ENCODE measurements at places on chromosomes 7 and 10. TPM values are rescaled to one million over a fixed set of nuclear protein-coding genes. Genes with fewer than 3 reads are reported as not detected.
A peak's percentile ranks its signal among the peaks of the same experiment; 100 is the strongest.

- H3K27me3 ChIP-seq: no peaks in the 10 kb centered on the region
- H3K36me3 ChIP-seq: peaks cover 8% of the 10 kb centered on the region
- H3K4me3 ChIP-seq: no peak overlapping the region
- no peak overlapping the region for H3K27ac ChIP-seq
- peaks cover 8% of the 10 kb centered on the region for H3K4me1 ChIP-seq
Measured at GRCh38 chr10:29473087-29473356, 161.7 kb downstream of the SVIL start.

DNA sequence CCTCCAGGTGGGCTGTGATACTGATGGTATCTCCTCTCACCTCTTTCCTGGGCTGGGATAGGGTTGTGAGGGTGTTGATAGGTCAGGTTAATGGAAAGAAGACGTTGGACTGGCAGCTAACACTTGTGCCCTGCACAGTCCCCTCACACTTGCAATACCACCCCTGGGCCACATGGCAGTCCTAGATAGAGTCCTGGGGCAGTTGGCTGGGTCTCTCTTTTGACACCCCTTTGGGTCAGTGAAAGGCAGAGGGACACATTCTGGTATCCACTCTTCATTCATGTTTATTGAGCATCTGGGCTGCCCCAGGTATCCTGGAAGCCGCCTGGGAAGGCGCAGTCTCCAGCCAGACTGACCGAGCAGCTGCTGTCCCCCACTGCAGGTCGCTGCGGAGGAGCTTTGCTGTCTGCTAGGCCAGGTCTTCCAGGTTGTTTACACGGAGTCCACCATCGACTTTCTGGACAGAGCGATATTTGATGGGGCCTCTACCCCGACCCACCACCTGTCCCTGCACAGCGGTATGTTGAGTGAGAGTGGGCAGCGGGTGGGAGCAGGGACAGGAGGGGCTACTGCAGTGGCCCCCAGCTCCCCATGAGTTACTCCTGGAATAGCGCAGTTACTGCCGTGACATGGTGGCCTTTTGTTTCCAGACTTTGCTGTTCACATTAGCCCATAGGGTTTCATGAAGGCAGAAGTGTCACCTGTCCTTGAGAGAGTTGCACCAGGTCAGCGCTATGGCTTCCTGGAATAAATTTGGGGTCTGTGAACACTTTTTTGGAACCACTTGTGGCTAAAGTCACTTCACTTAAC lies 19.1 kb downstream of the NACAD start:
- no peak overlapping the region for H3K4me3 ChIP-seq
- DNase-seq: no peak
- H3K4me1 ChIP-seq: peaks cover 25% of the 10 kb centered on the region
- no peaks in the 10 kb centered on the region for H3K27me3 ChIP-seq
- peak overlapping the region; percentile 34 for H3K27ac ChIP-seq

DNA sequence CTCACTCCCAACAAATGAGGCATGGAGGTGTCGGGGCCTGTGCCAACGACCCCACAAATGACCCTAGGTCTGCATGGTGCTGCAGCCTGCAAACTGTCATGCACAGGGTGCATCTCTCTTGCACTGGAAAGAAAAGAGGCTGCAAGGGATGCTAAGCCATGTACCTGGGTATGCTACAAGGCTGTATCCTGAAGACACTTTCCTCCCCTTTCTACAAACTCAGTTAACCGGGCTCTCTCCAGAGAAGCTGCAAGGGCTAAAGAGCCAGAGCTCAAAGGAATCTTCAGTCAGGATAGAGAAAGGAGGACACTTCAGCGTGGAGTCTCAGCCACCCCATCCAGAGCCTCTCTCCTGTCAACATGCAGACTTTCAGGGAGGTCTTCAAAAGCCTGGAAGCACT lies 449.0 kb downstream of the GRID1 start:
- no peaks in the 10 kb centered on the region for H3K4me1 ChIP-seq
- H3K27me3 ChIP-seq: no peaks in the 10 kb centered on the region
- H3K27ac ChIP-seq: no peak overlapping the region
- H3K4me3 ChIP-seq: no peak overlapping the region

GRCh38 chr10:129659508-129660268 lies 192.6 kb downstream of the MGMT start:
- H3K36me3 ChIP-seq: no peaks in the 10 kb centered on the region
- DNase-seq: no peak
- no peaks in the 10 kb centered on the region for H3K27me3 ChIP-seq

- no peak overlapping the region for H3K4me3 ChIP-seq
- no peak overlapping the region for H3K27ac ChIP-seq
- no peak for DNase-seq
- no peaks in the 10 kb centered on the region for H3K36me3 ChIP-seq
- no peaks in the 10 kb centered on the region for H3K27me3 ChIP-seq
Measured at GRCh38 chr10:36717118-36717517, 408.3 kb upstream of the ANKRD30A start.

DNA sequence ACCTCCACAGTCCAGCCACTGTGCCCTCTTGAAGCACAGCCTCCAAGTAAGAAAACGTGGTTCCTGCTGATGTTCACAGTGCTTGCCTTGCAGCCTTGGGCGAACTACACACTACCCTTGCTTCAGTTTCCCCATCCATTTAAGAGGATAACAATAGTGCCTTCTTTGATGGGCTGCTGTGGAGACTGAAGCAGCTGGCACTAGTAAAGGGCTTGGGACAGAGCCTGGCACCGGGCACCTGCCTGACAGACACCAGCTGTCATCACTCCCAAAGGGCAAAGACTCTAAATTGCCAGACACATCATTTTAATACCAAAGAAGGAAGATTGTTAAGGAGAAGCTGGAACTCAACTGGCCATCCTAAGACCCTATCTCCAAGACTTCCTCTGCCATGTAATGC lies 3.1 kb upstream of the C10orf90 start:
- no peak overlapping the region for H3K4me3 ChIP-seq
- no peaks in the 10 kb centered on the region for H3K4me1 ChIP-seq
- no peak overlapping the region for H3K27ac ChIP-seq
- no peaks in the 10 kb centered on the region for H3K27me3 ChIP-seq
- H3K36me3 ChIP-seq: no peaks in the 10 kb centered on the region
- DNase-seq: no peak

DNA sequence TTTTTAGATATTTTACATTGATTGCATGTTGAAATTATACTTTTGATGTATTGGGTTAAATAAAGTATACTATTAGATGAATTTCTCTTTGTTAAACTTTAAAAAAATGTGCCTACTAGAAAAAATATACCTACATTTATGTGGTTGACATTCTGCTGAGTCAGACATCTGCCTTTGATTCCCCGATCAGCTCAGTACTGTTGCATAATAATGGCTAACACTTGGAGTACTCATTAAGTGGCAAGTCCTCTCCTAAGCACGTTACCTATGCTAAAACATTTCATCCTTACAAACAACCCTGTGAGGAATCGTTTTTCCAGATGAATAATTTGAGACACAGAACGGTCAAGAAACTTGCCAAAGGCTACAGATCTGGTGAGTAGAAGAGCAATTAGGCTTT lies 14.0 kb upstream of the SEM1 start:
- DNase-seq: no peak
- H3K27me3 ChIP-seq: peaks cover 29% of the 10 kb centered on the region
- H3K27ac ChIP-seq: no peak overlapping the region
- no peak overlapping the region for H3K4me3 ChIP-seq
- no peaks in the 10 kb centered on the region for H3K36me3 ChIP-seq

DNA sequence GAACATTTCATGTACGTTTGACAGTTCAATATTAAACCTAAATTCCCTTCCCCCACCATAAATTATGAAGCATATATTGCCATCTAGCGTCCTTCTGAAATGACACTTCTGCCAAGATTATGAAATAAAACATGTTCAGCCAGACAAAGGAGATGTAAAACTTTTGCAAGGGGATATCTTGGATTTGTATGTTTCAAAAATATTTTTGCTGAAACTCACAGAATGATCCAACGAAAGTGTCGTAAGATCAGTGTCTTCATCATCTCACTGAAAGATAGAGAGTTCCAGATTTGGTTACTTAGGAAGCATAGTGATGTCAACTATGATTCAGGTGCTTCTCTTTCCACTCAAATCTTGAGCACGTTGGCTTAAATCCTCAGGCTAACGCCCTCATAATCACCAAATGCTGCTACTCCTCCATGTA lies 904.3 kb downstream of the XPNPEP1 start:
- H3K4me3 ChIP-seq: no peak overlapping the region
- H3K4me1 ChIP-seq: no peaks in the 10 kb centered on the region
- no peaks in the 10 kb centered on the region for H3K36me3 ChIP-seq

DNA sequence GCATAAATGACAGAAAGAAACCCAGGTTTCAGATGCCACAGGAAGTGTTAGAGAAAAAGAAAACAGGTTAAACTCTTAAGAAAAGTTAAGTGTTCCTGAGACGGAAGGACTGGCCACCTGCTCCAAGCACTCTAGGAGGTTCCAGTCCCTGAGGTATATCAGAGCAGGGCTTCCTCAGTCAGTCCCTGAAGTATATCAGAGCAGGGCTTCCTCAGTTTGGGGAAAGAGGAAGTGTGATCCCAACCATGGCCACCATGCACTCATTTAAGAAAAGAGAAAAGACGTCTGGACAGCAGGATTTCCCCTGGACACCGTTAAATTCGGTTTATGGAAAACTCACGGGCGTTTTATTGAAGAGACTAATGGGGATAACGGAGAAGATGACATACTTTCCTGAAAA lies 133.4 kb upstream of the PFKP start:
- no peak for DNase-seq
- H3K27ac ChIP-seq: no peak overlapping the region
- no peak overlapping the region for H3K4me3 ChIP-seq
- H3K4me1 ChIP-seq: no peaks in the 10 kb centered on the region

GRCh38 chr7:72309476-72309875 lies 102.7 kb downstream of the CALN1 start:
- DNase-seq: no peak
- no peak overlapping the region for H3K4me3 ChIP-seq
- H3K36me3 ChIP-seq: no peaks in the 10 kb centered on the region
- no peak overlapping the region for H3K27ac ChIP-seq

- DNase-seq: peak; percentile 80
- peaks cover 67% of the 10 kb centered on the region for H3K4me1 ChIP-seq
- H3K27ac ChIP-seq: peak overlapping the region; percentile 63
- peak overlapping the region; percentile 51 for H3K4me3 ChIP-seq
Measured at GRCh38 chr10:124732931-124733570, 11.1 kb downstream of the FAM53B start.

GRCh38 chr10:89563861-89564478 lies 28.6 kb upstream of the SLC16A12 start:
- H3K36me3 ChIP-seq: no peaks in the 10 kb centered on the region
- no peak overlapping the region for H3K27ac ChIP-seq
- peak; percentile 76 for DNase-seq
- H3K4me1 ChIP-seq: no peaks in the 10 kb centered on the region
- H3K4me3 ChIP-seq: no peak overlapping the region
- peaks cover 51% of the 10 kb centered on the region for H3K27me3 ChIP-seq

GRCh38 chr7:22219739-22220493 lies 137.0 kb downstream of the RAPGEF5 start:
- DNase-seq: no peak
- peaks cover 10% of the 10 kb centered on the region for H3K27me3 ChIP-seq
- no peaks in the 10 kb centered on the region for H3K4me1 ChIP-seq
- H3K27ac ChIP-seq: no peak overlapping the region

DNA sequence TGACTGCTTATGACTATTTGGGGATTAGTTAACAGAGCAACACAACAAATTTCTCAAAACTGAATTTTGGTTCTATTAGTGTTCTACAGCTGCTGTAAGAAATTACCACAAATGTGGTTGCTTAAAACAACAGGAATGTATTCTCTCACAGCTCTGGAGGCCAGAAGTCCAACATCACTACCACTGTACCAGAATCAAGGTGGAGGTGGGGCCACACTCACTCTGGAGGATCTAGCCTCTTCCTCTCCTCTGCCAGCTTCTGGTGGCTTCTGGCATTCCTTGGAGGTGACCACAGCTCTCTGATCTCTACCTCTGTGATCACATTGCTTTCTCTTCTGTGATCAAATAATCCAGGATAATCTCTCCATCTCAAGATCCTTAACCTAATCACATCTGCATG lies 194.7 kb upstream of the BMPER start:
- H3K27ac ChIP-seq: no peak overlapping the region
- H3K4me1 ChIP-seq: no peaks in the 10 kb centered on the region
- H3K36me3 ChIP-seq: no peaks in the 10 kb centered on the region
- DNase-seq: no peak

GRCh38 chr10:70493660-70494234 lies 15.2 kb downstream of the PALD1 start:
- peaks cover 23% of the 10 kb centered on the region for H3K4me1 ChIP-seq
- no peaks in the 10 kb centered on the region for H3K36me3 ChIP-seq
- peak; percentile 63 for DNase-seq
- H3K27ac ChIP-seq: peak overlapping the region; percentile 25

DNA sequence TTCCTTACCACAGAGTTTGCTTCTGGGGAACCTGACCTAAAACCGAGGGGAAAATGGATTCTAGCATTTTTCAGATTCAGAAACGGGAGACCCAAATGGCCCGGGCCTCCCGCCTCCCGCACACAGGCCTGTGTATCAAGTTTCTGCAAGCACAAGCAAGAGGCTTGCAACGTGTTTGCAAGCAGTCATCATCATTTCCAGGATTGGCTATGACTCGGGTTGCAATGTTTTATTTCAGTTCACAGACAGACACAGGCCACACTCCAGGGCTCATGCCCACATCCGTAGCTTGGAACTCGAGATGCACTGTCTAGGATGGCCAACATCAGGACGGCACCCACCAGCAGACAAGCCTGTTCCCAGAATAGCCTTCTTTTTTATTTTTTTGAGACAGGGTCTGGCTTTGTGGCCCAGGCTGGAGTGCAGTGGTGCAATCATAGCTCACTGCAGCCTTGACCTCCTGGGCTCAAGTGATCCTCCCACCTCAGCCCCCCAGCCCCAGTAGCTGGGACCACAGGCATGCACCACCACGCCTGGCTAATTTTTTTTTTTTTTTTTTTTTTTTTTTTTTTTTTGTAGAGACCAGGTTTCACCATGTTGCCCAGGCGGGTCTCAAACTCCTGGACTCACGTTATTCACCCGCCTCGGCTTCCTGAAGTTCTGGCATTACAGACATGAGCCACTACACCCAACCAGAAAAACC lies 68.1 kb upstream of the FOXK1 start:
- no peak overlapping the region for H3K4me3 ChIP-seq
- H3K36me3 ChIP-seq: no peaks in the 10 kb centered on the region
- no peaks in the 10 kb centered on the region for H3K27me3 ChIP-seq
- no peak for DNase-seq
- H3K27ac ChIP-seq: no peak overlapping the region

DNA sequence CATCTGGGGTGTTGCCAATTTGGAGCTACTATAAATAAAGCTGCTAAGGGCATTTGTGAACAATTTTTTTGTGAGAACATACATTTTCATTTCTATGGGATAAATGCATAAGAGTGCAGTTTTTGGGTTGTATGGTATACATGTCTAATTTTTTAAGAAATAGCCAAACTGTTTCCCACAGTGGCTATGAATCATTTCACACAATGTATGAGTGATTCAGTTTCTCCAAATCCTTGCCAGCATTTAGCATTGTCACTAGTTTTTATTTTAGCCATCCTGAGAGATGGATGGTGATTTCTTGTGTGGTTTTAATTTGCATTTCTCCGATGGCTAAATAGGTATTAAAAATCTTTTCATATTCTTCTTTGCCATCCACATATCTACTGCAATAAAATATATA lies 105.3 kb downstream of the AMPH start:
- no peak overlapping the region for H3K27ac ChIP-seq
- H3K36me3 ChIP-seq: no peaks in the 10 kb centered on the region
- no peak for DNase-seq
- H3K4me3 ChIP-seq: no peak overlapping the region
- no peaks in the 10 kb centered on the region for H3K4me1 ChIP-seq

- peaks cover 47% of the 10 kb centered on the region for H3K4me1 ChIP-seq
- H3K4me3 ChIP-seq: peak overlapping the region; percentile 89
- H3K27ac ChIP-seq: peak overlapping the region; percentile 93
- peak; percentile 80 for DNase-seq
- peaks cover 9% of the 10 kb centered on the region for H3K36me3 ChIP-seq
Measured at GRCh38 chr10:23095966-23096801, 805 bp downstream of the MSRB2 start.

MAGI2 gene
- total RNA-seq: 0.12 TPM

HOXA9 gene
- not detected for total RNA-seq

RASA4 gene
- 54.1 TPM for total RNA-seq

GFRA1 gene
- total RNA-seq: not detected
